ENCODE measurements at places on chromosomes 11 and 22. TPM values are rescaled to one million over a fixed set of nuclear protein-coding genes. Genes with fewer than 3 reads are reported as not detected.

- DNase-seq: no peak
Observed at GRCh38 chr11:73804712-73805111, 17.0 kb downstream of the MRPL48 start.

MUC15 gene
- total RNA-seq: not detected

DNA sequence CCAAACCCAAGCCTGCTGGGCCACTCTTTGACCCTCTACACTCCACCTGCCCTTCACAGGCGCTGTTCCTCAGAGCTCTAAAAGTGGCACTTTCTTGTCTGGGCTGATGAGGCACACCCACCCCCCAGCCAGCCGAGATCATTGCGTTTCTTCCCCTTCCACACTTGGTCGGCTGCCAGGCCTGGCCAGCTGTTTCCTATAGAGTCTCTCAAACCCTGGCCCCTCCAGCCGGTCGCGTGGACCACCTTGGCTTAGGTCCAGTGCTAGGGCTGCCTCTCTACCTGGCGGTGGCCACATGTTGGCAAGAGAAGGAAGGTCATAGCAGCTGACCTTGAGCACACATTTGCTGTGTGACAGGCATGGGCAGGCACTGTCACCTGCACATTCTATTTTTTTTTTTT lies 60.6 kb downstream of the PPP6R2 start:
- DNase-seq: peak; percentile 90

GAL gene
- total RNA-seq: 0.74 TPM

KCNJ4 gene
- not detected for total RNA-seq

- peak; percentile 40 for DNase-seq
Observed at GRCh38 chr11:69242266-69242920, 51.6 kb upstream of the MYEOV start.

GRCh38 chr11:46456269-46457001 lies 64.9 kb upstream of the CHRM4 start:
- DNase-seq: no peak

OR10A2 gene
- not detected for total RNA-seq

DNA sequence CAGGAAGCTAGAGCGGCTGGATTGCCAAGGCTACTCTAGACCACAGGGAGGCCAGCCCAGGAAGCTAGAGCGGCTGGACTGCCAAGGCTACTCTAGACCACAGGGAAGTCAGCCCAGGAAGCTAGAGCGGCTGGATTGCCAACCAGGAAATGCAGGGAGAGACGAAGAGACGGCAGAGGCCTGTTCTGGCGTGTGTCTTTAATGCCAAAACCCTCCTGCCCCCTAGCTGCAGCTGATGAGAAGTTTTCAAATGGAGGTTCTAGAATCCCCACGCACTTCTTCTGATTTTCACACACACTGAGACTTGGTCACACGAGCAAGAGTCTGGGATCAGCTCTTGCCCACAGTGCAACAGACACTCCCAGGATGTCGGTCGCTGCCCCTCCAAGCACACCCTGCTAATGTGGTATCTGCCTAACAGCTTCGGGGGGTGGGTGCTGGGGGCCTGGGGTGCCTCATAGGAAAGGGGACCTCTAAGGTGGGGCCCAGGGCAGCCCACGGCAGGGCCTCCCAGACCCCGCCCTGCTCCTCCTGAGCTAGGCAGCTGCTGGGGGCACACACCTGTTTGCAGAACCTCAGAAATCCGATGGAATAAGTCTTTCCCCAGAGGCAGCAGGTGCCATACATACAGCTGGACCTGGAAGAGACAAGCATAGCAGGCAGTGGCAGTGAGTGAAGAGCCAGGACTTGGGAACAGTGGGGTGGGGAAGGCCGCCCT lies 28.5 kb downstream of the MAFF start:
- DNase-seq: peak; percentile 90

IGLL1 gene
- not detected for total RNA-seq

- no peak for DNase-seq
Observed at GRCh38 chr22:50432131-50432876, 42.5 kb downstream of the SBF1 start.

ART1 gene
- not detected for total RNA-seq

- DNase-seq: no peak
Observed at GRCh38 chr22:19180234-19180633, 1.7 kb upstream of the SLC25A1 start.

DNA sequence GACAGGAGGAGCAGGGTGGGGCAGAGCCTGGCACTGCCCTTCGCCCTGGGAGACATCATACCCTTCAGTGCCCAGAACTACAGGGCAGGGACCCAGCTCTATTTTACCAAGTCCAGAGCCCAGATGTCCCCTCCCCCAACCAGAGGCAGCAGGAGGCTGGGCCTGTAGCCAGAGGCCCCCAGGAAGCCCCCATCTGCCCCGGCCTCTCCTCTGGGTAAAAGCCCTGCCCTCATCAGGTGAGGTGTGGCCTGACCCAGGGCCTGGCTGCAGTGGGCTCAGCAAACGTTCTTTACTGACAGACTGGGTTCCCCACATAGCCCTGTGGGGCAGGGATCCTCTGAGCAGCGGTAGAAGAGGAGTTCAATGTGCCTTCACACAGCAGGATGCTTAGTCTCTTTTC lies 51.8 kb upstream of the SLC22A12 start:
- DNase-seq: no peak

ACTN3 gene
- 0.14 TPM for total RNA-seq

GRCh38 chr11:91296629-91297028 lies 928.0 kb upstream of the FAT3 start:
- no peak for DNase-seq

DBX1 gene
- not detected for total RNA-seq

OVOL1 gene
- not detected for total RNA-seq

DNA sequence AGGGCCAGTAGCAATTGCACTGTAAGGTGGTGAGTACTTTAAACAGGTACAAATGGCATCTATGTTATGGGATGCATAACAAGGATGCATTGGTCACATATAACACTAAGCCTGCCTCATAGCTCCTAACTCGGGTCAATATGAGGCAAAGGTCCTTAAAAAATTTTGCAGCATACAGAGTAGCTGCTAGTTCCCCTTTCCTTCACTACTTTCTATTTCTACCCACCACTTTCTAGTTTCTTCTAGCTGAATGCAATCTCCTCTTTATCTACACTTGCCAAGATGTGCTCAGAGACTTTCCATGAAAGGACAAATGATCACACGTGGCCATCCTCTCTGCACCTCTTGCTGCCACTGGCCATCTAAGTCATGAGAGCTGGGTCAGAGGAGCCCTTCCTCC lies 9.8 kb downstream of the OR51F2 start:
- DNase-seq: no peak

C22orf42 gene
- not detected for total RNA-seq

- no peak for DNase-seq
Observed at GRCh38 chr11:68923614-68924013, 19.9 kb downstream of the IGHMBP2 start.

DNA sequence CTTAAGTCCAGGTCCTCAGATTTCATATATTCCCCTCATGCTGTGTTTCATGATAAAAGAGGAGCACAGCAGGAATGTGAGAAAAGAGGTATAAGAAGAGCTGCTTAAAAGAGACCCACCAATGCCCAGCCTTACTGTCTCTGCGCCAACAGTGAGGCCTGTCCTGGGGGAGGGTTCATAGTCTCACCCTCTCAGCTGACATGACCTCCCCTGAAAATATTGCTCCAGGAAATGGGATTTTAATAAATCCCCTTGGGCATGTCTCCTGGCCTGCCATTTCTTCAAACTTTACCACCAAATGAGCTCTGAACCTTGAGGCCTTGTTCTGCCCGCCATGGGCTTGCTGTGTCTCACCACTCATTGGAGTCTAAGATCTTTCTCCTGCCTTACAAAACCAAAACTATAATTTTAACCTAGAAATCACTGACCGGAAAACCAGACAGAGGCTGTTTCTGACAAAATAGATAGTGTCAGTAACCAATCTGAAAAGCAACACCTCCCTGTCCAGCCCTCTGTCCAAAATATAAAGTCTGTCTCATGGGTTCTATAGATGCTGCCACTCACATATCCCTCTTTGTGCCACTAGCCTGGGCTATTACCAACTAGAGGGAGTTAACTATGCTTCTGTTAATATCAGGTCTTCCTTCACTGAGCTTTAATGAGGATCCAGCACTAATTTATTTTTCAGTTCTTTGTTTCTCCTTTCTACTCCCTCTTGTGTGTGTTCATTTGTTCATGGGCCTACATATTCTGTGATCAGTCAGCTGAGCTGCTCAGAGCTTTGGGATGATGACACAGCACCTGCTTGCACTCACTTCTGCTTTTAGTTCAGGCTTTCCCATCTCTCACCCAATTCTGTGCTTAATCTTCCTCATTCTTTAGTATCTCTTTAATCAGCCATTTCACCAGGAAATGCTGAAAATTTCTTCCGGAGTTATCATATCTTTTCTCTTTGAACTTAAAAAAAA lies at the start of gene OR2AG2:
Gene OR2AG2, minus strand, starts transcription at position 51 of the 968 bp plus-strand sequence. CDS start 3,019 bp downstream, outside the sequence.
- no peak for DNase-seq

GRCh38 chr11:72375241-72375960 lies 58.9 kb downstream of the CLPB start:
- DNase-seq: no peak

RIC3 gene
- not detected for total RNA-seq

DNA sequence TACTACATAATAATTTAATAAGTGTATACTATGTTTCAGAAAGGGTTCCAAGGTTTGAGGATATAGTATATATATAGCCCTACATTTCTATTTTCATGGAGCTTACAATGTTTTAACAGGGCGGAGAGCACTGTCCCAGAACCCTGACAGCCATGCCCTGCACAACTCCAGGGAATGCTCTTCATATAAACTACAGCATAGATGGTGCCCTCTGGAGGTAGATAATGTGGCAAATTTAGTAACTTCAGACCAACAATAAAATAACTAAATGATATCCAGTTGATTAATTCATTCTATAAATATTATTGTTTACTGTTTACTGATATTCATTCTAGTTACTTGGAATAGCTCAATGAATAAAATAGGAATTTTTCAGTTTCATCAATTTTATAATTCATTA lies 693.7 kb upstream of the CCDC179 start:
- DNase-seq: no peak

- DNase-seq: no peak
Observed at GRCh38 chr22:20264614-20265452, 3.3 kb downstream of the RTN4R start.

DNA sequence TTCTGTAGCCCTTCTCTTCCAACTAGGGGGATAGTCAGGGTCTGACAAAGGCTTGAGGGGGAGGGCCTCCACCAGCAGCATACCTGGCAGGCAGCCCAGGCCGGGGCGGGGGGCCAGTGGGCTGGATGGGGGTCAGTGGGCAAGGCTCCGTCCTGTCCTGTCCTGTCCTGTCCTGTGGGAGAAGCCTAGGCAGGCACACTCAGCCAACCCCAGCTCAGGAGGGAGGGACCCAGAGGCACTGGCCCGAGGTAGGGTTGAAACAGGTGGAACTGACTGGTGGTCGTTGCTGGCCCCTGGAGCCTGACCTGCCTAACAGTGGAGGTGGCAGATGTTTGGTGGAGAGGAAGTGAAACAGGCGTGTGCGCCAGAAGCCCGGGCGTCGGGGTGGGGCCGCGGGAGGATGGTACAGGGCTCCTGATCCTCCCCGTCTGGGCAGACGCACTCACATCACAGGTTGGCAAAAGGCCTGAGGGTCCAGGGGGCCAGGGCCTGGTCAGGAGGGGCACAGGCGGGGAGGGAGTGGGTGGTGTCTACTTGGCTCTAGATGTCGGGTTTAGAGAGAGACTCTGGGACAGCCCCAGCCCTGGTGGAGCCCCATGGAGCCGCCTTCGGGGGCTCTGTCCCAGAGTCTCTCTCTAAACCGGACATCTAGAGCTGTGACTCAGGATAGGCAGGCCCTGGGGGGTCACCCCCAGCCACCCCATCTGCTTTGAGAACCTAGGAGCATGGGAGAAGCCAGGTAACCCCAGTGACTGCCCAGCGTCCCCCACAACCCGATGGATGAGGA lies 32.5 kb upstream of the GRAMD4 start:
- DNase-seq: no peak

PACSIN3 gene
- 23.2 TPM for total RNA-seq

- DNase-seq: no peak
Observed at GRCh38 chr11:120078397-120078796, 59.5 kb downstream of the TRIM29 start.

DNA sequence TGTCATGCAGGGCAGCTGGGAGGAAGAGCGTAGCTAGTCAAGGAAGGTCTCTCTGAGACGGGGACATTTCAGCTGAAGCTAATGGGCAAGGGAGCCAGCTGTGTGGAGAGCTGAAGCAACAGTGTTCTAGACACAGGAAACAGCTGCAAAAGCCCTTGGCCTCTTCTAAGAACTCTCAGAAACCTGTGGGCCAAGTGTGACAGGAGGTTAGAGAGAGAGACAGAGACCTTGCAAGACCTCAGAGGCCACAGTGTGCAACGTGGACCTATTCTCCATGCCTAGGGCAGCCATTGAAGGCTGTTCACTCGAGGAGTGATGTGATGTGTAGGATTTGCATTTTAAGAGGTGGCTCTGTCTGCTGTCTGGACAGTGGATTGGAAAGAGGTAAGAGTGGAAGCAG lies 48.7 kb upstream of the TNRC6B start:
- DNase-seq: peak; percentile 28

MYRF gene
- total RNA-seq: 0.28 TPM

DNA sequence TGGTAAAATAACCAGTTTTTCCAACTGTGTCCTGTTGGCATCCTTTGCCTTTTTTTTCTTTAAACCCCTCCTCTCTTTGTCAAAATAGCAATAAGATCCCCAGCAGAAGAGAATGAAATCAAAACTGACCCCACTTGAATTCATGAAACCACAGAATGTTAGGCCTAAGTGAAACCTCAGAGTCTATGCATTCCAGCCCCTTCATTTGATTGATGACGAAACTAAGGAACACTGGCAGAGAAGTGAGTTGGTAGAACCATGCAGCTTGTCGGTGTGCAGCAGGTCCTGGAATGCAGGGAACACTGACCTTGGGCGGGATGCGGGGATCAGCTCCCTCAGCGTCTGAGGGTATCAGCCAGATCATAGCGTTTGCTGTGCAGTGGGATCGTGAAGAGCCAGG lies 57.5 kb downstream of the GRK3 start:
- no peak for DNase-seq

ARHGAP42 gene
- total RNA-seq: 6.0 TPM

- no peak for DNase-seq
Observed at GRCh38 chr11:1727096-1727690, 23.2 kb downstream of the IFITM10 start.

PRR5 gene
- total RNA-seq: 13.6 TPM

- no peak for DNase-seq
Observed at GRCh38 chr11:77042111-77042726, 8.0 kb downstream of the B3GNT6 start.

DKK3 gene
- total RNA-seq: 156 TPM

DMC1 gene
- 1.8 TPM for total RNA-seq

DNA sequence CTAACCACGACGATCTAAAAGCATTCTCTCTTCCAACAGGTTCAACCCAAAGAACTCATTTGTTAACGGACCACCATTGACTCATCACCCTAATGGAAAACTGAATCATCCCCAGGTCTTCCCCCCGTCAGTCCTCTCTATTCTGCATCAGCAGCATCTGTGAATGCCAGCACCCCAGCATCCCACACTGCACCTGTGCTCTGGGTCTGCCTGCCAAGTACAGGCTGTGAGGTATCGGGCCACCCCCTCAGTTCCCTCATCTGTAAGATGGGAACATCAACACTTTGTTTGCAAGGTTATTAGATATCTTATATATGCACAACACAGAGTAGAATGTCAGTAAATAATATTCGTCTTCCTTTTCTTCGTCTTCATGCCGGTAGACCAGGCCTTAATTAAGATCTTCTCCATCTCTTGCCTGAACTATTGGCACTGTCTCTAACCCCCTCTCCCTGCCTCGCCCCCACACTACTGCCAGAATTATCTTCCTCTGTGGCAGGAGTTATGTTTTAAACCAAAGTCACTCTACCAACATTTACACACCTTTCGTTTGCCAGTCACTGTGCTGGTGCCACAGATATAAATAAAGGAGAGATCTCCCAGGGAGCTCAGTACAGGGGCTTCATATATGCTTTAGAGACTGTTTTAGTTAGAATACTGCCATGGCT lies 7.8 kb upstream of the TMPRSS4 start:
- DNase-seq: no peak

GRCh38 chr11:3341298-3341697 lies 37.6 kb downstream of the ZNF195 start:
- peak; percentile 68 for DNase-seq
